Ecto neural progenitor cell (in vitro differentiated cells): ENCODE measurements at places on chromosomes 4 and X.

GRCh38 chr4:86220121-86220520 lies 139.7 kb downstream of the MAPK10 start:
- DNase-seq, result no peak

- DNase-seq, result no peak
These were observed 35.9 kb upstream of the STK26 start for GRCh38 chrX:131987252-131987651.

DNA sequence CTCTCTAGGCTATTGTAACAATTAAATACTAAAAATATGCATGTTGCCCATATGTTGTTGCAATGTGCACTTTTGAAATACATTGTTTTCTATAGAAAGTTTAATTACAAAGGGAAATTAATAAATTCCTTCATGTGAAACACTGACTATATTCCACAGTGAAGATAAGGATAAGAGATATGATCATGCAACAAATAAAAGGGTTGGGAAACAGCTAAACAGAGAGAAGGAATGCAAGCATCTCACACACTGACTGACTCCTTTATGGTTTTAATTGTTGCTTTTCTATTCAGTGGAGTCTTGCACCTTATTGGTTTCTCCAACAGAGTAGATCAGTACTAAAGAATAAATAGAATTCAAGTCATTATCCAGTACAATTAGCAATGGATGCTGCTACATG lies 37.8 kb downstream of the ELOVL6 start:
- DNase-seq, result no peak

DNA sequence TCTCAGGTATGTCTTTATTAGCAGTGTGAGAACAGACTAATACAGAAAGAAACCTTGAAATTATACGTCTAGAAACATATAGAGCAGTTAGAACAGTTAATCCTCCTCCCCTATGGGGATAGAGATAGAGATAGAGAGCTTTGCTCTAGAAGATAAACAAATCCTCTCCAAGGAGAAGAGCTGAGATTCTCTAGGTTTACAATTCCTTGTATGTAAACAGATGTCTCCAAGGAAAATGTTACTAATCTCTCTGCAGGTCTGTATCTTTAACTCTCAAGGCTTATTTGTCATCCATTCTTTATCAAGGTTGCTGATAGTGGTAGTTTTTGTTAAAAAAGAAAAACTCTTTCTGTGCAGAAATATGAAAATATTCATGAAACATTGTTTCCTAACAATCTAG lies 282.1 kb upstream of the GIMD1 start:
- no peak for DNase-seq

- DNase-seq, result no peak
These were observed 31.1 kb downstream of the CEP44 start for GRCh38 chr4:174314770-174315169.

- no peak for DNase-seq
These were observed 7.1 kb downstream of the CLOCK start for GRCh38 chr4:55539658-55540057.

DNA sequence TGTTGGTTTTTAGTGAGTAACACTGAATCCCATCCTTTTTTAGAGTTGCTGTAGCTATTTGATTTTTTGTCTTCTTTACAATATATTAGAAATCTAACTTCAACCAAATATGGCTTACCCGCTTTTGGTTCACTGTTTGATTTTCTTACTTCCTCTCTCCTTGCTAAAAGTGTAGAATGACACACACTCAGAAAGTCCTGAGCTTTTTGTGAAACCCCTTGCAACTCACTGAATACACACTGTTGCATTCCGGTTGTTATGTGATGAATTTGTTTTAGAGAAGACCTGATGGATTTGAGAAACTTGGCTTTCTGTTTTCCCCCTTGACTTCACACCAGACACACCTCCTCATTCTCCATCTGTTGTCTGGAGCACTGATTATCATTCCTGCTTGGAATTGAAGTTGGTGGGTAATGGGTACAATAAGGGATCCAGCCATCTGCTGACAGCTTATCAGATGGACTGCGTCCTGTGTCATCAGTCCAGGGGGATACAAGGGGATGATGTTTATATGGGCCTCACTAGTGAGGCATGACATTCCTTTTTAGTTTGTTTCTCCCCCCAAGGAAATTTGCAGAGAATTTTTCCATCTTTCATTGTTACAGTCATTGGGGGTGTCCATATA lies 5.2 kb downstream of the TMEM164 start:
- no peak for DNase-seq

GRCh38 chr4:1492142-1492457 lies 85.9 kb upstream of the NKX1-1 start:
- no peak for DNase-seq

- no peak for DNase-seq
These were observed 222.1 kb downstream of the TACR3 start for GRCh38 chr4:103497692-103498091.

DNA sequence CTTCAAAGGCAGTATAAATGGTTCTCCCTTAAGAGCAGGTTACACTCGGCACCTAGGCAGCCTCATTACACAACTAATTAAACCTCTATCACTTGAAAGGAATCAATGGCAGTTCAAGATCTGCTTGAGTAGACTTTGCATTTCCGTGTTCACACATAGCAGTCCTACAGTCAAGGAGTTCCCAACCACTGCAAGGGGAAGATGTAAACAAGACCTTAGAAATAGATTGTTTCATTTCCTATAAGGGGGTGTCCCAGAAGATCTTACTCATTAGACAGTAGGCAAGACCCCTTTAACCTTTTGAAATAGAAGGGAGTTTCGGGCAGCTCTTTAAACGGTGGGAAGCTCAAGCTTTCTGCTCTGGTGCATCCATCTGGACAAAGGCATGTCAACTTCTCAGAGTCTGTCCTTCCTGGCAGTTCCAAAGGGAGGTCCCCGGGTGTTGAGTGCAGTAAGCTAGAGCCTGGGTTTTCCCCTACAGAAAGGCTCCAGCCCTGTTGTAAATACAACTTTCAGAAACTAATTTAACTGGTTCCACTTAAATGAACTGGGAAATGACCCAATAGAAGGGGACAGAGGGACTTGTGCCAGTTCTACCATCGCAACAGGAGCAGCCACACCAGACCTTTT lies 150.8 kb downstream of the RBMX2 start:
- DNase-seq, result no peak

- no peak for DNase-seq
These were observed 569 bp downstream of the RPS3A start for GRCh38 chr4:151099976-151100417.

- DNase-seq, result no peak
These were observed 39.3 kb downstream of the RTL3 start for GRCh38 chrX:78619834-78620233.

- no peak for DNase-seq
These were observed 76.3 kb downstream of the EVC start for GRCh38 chr4:5787311-5787710.

DNA sequence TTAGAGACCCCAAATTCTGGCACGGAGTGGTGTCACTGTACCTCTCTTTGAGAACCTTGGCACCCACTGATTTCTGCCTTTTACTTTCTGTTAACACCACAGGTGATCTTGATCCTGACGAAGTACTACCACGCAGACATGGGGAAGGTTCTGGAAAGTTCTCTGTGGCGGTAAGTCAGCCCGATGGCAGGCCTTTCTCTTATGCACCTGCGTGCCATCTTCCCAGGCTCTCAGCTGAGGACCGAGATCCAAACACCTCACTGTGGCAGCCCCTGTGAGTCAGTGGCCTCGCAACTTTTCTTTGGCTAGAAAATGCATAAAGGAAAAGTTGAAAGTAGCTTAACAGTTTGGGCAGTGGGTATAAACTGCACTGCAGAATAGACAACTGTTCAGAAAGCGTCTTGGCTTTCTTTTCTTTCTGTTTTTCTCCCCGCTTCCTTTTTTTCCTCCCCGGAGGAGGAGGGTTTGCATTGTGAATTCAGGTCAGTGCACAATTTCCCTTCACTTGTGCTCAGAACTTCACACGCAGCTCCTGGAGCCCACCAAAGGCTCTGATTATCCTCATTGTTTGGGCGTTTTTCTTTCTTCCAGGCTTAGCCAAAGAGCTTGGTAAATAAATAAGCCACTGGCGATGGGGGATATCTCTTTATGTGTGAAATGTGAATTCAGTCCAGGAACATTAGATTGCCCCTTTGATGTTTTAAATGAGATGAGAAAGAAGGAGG lies 38.4 kb downstream of the PSAPL1 start:
- peak; percentile 49 for DNase-seq

GRCh38 chr4:187485676-187486075 lies 509.9 kb upstream of the ZFP42 start:
- DNase-seq, result no peak

GRCh38 chr4:76072760-76073159 lies 1.7 kb upstream of the ART3 start:
- no peak for DNase-seq

DNA sequence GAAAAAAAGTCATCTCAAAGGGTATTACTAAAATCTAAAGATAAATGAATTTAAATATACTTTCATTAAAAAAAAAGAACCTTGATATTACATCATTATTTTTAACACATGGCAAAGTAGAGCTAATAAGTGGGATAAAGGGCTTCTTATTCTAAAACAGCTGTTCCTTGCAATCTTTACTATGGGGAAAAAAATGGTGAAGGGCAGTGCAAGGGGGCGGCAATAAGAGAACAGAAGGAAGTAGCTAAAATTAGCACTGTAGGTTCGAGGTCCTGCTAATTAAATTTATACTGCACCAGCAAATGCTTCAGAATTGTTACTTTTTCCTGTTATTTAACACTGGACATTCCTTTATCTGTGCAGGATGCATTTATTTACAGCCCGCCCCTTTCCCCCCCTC lies 89.4 kb upstream of the HPF1 start:
- no peak for DNase-seq

GRCh38 chrX:135382260-135382659 lies 39.5 kb upstream of the SMIM10L2A start:
- no peak for DNase-seq

GRCh38 chr4:63708661-63709060 lies 700.6 kb downstream of the TECRL start:
- no peak for DNase-seq

DNA sequence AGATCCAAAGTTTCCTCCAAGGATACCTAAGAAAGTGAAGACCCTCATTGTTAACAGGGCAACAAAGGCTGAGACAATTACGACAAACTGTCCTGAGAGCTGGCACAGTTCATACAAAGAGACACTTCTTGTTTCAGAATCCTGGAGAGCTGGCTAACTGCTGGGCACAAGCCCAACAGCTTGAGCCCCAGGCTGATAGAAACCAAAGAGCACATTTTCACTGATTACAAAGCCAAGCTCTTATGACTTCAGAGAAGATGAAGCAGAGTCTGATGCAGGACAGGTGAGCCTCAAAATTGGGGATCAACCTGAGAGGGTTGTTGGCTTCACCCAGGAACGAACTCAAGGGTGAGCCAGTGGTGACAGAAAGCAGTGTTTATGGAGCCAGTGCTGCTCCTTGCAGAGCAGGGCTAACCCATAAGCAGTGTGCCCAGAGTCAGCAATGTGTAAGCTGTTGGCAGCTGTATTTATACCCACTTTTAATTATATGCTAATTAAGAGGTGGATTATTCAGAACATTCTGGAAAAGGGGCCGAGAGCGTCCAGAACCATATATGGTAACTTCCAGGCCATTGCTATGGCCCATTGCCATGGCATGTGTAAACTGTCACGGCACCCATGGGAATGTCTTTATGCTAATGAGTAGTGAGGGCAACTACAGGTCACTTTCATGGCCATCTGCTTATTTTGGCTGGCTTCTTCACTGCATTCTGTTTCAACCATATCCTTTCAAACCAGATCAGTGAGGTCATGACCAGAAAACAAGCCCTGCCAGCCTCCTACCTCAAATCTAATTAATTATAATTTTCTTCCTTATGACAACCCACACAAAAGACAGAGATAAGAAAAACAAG lies 183.7 kb downstream of the EVC2 start:
- DNase-seq, result no peak

DNA sequence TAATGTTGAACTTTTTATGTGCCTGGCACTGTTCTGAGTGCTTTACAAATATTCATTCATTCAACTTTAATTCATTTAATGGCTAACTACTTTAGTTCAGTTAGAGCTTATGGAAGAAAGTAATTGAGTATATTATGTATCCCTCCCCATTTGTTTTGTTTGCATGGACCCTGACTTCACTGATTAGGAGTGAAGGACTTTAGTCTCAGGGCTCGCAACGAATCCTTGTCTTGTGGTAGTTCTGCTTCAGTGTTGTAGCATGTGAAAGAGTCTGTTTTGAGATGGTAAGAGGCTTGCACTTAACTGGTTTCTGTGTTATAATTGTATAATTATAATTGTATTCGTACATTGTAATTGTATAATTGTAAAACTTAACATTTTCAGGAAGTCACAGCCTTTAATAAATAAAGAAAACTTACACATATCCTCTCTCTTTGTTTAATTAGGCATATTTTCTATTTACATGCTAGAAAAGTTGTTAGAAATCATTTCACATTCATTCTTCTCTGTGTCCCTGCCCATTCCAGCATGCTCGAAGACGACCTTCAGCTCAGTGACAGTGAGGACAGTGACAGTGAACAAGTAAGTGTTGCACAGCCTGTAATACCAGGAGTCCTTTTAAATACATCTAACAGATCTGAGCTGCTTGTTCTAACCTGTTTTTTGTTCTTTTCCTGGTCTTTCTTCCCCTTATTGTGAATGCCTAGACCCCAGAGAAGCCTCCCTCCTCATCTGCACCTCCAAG lies 115.1 kb downstream of the KLHL8 start:
- DNase-seq, result no peak

DNA sequence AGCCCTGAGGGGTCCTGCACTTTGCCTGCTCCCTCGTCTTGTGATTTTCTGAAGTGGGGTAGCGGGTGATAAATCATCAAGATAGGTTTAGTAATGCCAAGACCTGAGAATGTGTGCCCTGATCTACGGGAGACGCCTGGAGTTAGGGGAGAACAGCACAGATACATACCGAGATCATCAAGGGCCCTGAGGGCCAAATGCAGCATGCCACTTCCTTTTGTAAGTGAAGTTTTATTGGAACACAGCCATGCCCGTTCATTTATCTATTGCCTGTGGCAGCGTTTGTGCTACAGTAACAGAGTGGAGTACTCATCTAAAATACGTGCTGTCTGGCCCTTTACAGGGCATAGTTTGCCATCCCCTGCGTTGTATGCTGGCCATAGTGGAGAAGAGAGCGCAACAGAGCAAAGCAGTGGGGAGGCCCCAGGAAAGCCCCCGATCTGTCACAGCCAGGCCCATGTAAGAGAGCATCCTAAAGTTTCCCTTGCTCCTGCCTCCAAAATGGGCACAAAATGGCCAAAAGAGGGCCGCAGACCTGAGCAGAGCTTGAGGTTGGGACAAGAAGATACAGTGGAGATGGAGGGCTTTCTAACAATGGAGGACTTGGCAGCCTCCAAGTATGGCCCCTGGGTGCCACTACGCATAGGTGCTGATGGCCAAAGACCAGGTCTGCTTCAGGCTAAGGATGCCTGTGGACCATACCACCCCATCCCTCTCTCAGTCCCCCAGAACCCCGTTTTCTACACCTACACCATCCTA lies 167.0 kb downstream of the SMIM20 start:
- no peak for DNase-seq

GRCh38 chrX:45668686-45669443 lies 468.2 kb upstream of the DIPK2B start:
- no peak for DNase-seq
